GM03348 (cell line): ENCODE measurements at places on chromosomes 3 and 15.

- peak; percentile 33 for DNase-seq
These were observed 20.1 kb upstream of the FSTL1 start for GRCh38 chr3:120470870-120471269.

DNA sequence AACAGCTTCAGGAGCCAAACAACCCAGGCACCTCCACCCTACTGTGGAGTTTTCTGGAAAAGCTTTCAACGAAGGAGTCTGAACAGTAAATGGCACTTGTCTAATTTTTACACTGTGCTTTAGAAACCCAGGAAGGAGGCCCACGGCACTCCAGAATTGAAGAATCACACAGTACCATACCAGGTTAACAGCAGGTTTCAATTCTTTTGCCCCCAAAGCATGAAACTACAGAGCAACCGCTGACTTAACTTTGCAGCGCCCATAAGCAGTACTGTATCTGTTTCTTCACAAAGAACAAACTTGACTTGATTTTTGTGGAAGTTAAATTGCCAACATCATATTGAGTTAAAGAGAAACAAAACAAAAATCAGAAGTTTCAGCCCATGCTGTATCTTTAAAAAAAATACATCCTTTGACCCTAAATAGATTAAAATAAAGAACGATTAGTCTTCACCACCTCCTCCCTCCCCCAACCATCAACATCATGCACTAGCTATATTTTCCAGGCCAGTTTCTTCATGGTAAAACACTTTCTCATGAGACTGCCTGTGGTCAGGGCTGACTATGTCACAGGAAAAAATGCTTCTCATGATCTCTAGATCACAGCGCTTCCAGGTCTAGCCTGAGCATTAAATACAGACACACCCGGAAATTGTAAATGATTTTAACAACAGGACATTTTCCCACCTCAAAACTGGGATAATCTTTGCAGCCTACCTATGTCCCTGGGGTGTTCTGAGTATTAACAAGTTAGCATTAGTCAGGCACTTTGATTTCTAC is 456.3 kb downstream of the FOXP1 start:
- no peak for DNase-seq

DNA sequence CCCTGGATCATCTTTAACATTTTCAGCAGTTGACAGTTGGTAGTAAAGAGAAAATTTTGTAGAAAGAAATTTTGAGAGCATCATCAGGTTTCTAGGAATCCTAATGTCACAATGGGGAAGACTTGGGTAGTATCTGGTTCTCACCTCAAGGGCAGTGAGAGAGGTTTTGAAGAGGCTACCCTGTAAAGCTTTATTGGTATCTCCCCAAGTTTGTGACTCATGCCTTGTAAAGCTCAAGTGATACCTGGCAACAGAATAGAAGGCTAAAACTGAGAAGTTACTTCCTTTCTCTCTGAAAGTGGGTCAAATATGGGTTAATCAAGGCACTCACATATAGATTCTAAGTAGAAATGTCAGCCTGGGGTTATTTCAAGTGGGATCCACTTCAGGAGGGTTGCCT is 196.4 kb downstream of the SUCNR1 start:
- no peak for DNase-seq

DNA sequence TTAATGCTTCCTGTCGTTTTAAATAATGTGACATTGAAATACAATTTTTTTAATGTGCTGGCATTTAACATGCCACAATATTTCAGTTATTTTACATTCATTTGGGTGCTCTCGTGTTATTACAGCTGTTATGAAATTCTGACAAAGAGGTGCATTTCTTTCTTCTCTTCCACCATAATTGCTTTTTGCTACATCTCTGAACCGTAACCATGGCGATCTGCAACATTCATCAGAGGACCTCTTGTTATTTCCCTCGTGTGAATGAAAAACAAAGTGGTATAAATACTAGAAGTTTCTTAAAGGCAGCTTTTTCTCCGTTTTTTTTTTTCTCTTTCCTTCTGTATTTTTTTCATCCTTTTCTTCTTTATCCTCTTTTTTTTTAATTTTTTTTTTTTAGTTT is 316.4 kb downstream of the MCTP2 start:
- no peak for DNase-seq

- no peak for DNase-seq
These were observed 80.9 kb downstream of the ARHGAP31 start for GRCh38 chr3:119375106-119375505.

- peak; percentile 24 for DNase-seq
These were observed 266.2 kb downstream of the NLGN1 start for GRCh38 chr3:173663696-173664111.

- DNase-seq, result no peak
These were observed 138.5 kb upstream of the STRIT1 start for GRCh38 chr3:155431856-155432570.

GRCh38 chr3:65551945-65552344 is 486.8 kb downstream of the MAGI1 start:
- no peak for DNase-seq

DNA sequence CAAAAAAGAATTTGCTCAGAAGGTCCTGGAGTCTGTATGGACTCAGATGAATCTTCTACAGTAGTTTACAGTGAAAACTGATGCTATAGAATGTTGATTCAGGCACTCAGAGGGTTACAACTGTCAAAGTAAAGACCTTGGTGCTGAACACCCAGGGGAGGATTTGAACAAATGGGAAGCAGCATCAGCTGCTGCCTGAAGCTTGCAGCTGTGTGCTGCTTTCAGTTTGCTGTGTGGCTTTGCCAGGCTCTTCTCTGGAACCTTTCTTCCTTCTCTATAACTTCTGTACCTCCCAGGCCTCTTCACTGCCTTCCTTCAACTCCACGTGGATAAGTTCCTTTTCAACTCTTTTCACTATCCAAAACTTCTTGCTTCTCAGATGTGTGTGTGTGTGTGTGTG is 214.2 kb downstream of the GRM7 start:
- DNase-seq, result no peak

GRCh38 chr3:195885036-195885891 is 23.1 kb downstream of the TNK2 start:
- no peak for DNase-seq

DNA sequence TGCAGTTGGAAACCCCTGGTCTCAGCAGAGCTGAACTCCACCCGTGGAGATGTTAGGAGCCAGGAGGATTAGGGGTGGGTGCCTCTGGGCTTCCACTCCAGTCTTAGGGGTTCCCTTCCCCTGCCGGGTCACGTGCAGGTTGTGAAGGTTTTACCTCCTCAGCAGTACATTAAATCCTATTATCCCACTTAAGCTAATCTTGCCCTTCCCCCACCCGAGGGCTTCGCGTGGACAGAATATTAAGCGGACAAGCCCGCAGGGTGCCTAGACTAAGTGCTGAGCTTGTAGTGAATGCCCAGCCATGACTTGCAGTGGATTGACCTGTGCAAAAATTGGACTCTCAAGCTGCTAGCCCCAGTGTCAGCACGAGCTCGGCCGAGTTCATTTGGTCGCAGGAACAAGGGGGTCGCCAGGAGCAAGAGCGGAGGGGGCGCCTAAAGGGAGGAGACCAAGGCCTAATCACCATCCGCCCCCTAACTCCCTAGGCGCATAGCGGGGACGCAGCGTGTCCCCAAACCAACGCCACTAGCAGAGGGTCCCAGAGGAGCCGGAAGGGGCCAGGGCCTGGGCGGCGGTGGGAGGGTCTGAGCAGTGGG is 498 bp upstream of the SEMA4B start:
- peak; percentile 18 for DNase-seq

GRCh38 chr3:151863611-151864010 is 9.8 kb upstream of the SUCNR1 start:
- no peak for DNase-seq

DNA sequence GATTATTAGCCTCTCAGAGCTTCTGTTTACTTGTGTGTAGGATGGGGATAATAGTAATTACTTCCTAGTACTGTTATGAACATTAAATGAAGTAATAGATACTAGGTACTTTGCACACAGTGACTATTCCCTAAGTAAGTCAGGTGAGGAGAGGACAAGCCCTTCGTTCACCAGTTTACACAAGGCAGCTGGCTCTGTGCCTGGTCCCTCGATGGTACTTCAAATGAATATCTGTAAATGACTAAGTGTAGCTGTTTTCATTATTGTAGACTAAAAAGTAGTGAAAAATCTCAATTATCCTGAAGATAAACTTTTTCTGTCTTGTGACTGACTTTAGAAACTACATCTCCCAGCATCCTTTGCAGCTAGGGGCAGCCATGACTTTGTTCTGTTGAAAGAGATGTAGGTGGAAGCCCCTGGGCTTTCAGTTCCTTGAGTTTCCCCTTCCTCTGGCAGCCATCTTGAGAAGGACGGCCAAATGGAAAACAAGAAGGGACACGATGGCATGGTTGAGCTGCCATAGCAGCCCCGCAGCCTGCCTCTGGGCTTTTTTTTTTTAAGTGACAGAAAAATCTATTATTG is 11.7 kb upstream of the WNT7A start:
- no peak for DNase-seq

- no peak for DNase-seq
These were observed 298.4 kb downstream of the SATB1 start for GRCh38 chr3:18126772-18127171.

- DNase-seq, result peak; percentile 91
These were observed 65.8 kb upstream of the GSK3B start for GRCh38 chr3:120160050-120160449.

- peak; percentile 70 for DNase-seq
These were observed 235.2 kb downstream of the DTWD1 start for GRCh38 chr15:49855917-49856637.

DNA sequence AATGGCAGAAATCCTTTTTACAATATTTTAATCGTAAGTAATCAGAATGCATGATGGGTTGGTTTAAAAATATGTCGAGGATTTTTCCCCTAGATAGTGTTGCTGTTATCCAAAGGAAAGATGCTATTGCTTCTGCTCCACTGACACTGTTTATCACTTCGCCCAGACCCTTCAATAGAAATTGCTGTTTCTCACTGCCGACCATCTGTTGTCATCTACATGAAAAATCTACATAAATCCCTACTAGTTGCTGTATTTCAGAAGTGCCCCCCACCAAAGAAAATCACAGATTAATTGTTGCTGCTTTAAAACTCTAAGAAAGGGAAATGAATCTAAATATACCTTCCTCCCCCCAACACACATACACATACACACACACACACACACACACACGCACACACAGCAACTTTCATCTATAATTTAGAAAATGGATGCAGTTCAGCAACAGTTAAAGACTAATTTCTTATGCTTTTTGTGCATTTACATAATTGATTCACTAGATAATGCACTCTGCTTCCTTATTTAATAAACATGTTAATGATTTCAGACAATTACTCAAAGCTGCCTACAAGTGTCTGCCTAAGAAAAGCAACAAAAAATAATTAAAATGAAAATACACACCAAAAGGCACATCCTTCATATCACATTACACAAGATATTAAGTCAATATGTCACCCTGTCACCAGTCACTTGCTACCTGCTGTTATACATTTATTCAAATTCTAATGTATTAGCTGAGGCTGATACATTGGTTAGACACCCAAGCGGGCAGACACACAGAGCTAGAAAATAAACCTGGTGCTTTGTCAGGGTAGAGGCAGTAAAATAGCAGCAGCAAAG is 82.8 kb downstream of the RORA start:
- DNase-seq, result no peak

DNA sequence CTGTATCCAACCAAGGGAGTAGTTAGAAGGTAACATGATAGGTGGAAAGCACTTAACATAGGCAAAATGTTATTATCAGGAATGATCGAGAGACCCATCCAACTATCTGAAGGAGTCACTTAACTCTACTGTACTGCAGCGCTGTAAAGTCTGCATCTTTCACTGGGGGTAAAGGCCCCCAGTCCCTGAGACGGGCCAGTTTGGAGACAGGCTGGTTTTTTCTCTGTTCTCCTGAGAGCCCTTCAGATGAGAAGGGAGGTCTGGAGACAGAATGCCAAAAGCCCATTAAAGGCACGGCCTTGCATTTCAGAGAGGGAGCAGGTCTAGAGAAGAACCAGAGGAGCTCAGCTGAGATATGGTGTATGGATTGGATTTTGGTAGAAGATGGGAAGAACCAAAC is 71.3 kb upstream of the CGNL1 start:
- no peak for DNase-seq

DNA sequence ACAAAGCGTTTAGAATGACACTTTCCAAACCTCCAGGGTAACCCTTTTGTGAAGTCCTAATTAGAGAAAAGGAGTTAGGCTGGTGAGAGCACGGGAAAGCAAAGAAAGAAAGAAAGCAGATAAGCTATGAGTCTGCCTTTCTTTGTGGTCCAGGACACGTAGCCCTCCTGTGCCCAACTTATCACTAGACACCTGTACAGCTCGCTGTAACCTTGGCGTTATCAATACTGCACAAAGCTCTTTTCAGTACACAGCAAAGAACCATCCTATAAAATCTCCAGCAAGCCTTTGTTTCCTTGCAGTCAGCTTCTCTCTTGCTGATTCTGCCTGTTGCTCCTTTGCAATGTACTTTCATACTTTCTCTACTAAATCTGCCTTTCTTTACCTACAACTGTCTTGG is 6.8 kb upstream of the TAMM41 start:
- no peak for DNase-seq

- peak; percentile 82 for DNase-seq
These were observed 201.1 kb downstream of the NR1D2 start for GRCh38 chr3:24145981-24146822.

- DNase-seq, result no peak
These were observed 6.2 kb upstream of the NIPA1 start for GRCh38 chr15:22780267-22780666.

DNA sequence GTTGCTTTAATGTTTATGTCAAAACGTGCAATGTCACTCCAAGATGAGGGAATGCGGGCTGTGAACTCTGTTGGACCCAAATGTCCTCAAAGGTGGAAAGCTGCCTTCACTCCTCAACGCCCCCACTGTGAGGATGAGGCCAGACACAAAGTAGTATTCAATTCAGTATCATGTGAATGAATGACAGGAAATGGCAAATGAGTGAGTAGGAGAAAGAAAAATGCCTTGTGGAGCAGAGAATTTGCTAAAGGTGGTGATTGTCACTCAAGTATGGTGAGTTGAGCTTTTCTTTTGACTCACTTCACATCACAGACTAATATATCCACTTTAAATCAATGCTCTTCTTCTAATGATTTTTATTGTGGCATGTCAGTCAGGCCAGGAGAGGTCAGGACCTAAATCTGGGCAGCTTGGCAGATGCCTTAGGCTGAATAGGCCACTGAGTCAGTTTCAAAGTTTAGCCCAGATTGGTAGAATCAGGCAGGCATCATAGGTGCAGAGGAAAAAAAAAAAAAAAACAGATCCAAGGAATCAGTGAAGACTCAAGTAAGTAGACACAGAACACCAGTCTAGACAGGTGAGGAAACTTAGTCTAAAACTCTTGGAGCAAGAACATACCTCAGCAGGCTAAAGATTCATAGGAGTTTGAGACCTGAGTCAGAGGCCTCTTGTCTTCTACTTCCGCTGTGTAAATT is 71.0 kb upstream of the ZBED2 start:
- DNase-seq, result no peak
